AG04449 (cell line): ENCODE measurements at places on chromosomes 13 and 19.

GRCh38 chr19:2512523-2513431 lies 36.9 kb downstream of the GADD45B start:
- DNase-seq, result no peak

DNA sequence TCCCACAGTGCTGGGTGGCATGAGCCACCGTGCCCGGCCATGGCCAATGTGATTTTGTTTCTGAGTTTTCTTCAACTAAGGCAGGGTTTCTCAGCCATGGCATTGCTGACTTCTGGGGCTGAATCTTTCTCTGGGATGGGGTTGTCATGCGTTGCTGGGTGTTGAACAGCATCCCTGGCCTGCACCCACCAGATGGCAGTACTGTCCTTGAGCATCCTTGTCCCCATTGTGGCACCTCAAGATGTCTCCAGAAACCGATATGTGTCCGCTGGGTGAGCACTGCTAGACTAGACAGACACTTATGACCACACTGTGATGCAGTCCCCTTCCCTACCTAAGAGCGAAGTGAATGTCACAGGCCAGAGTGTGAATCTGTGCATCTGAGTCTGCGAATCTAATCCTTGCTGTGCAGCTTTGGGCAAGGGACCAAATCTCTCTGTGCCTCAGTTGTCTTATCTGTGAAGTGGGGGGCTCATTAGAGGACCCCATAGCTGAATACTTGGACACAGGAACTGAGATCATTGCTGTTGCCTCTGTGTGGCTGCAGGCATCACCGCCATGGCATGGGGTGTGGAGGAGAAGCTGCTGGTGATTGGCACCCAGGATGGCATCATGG lies 50.3 kb upstream of the SIN3B start:
- DNase-seq, result no peak

DNA sequence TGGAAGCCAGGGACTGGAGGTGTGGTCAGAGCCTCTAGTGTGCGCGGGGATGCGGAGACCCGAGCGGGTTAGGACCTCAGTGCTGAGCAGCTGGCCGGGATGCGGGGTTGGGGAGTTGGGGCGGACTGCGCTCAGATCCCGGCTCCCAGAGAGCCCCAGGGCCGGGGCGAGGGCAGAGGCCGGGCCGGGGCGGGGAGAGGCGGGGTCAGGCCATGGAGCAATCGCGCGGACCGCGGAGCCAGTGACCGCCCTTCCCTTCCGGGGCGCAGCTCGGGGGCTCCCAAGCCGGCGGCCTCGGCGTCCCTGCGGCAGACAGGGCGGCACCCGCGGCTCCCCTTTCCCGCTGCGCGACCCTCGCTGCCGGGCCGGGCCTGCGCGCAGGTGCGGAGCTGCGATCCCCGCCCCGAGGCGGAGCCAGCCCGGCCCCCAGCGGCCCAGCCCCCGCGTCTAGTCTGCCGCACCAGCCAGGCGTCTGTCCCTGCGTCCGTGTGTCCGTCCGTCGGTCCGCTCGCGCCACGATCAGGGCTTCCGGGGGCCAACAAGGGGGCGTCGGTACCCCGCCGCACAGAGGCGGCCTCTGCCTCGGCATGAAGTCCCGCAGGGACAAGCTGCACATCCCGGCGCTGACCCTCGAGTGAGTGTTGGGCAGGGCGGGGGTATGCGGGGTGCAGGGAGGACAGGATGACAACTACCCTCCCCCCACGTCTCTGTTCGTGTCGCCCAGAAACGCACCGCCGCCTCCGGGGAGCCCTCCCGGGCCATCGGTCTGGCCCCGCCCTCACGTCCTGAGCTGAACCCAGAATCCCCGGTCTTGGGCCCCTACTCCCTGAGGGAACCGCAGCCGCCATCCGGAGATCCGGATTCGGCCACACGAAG lies 12.4 kb downstream of the MAST3 start:
- DNase-seq, result no peak

- DNase-seq, result no peak
Observed at GRCh38 chr13:99967498-99967868, 4.1 kb downstream of the ZIC5 start.

DNA sequence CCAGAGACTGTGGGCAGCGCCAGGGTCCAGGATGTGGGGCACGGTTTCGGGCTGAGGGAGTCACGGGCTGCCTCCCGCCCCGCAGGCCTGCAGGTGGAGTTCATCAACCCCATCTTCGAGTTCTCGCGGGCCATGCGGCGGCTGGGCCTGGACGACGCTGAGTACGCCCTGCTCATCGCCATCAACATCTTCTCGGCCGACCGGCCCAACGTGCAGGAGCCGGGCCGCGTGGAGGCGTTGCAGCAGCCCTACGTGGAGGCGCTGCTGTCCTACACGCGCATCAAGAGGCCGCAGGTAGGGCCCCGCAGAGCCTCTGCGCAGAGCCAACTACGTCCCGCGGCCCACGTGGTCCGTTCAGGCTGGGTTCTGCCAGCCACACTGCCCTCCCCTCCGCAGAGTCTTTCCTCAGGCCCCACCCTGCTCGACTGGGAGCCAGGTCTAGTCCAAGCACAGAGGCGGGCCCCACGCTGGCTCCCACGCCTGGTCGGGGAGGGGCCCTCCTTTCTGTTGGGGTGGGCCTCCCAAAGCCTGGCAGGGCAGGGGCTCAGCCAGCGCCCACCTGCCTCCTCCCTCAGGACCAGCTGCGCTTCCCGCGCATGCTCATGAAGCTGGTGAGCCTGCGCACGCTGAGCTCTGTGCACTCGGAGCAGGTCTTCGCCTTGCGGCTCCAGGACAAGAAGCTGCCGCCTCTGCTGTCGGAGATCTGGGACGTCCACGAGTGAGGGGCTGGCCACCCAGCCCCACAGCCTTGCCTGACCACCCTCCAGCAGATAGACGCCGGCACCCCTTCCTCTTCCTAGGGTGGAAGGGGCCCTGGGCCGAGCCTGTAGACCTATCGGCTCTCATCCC lies 2.0 kb upstream of the POLD1 start:
- no peak for DNase-seq

DNA sequence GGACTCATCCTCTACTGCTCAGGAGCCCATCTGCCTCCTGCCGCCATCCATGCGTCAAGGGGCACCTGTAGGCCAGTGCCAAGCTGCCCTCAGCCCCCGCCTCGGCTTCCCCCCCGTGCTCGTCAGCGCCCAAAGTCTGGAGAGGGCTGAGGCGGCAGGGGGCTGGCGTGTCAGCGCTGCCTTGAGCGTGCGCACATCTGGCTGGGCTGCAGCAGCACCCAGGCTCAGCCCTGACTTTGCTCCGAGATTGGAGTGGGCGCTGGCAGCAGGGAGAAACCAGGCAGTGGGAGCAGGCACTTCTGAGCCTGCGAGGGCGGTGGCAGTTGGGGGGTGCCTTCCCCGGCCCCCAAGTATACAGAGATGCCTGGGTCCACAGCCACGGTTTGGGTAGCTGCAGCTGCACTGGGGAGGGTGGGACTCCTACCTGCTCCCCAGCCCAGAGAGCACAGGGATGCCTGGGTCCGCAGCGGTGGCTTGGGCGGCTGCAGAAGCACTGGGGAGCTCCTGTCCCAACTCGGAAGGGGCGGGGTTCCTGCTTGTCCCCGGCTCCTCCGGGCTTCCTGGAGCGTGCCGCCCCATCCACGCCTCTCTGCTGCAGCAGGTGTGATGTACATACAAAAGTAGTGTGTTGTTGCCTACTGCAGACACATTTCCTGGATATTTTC lies 44.8 kb upstream of the LPAR6 start:
- DNase-seq, result no peak
